ENCODE measurements at places on chromosomes 12 and 14.
A peak's percentile ranks its signal among the peaks of the same experiment; 100 is the strongest.

- no peak for DNase-seq
These were observed 337.7 kb downstream of the TMEM121 start for GRCh38 chr14:105864116-105864515.

DNA sequence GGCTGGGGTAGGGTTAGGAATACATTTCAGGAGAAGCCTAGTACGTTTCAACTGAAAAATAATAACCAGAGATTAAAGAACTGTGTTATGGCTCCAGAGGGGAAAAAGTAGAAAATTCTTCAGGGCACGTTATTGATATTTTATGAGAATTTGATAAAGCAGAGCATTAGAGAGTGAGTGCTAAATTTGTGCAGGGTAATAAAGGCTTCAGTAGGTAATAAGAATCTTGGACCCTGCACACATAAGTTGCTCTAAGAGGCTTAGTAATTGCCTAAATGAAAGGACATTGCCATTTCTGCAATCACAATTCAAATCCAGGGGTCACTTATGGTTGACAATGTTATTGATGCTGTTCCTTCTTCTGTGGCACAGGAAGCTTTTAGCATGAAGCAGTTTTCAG lies 439.4 kb upstream of the DCN start:
- no peak for DNase-seq

DNA sequence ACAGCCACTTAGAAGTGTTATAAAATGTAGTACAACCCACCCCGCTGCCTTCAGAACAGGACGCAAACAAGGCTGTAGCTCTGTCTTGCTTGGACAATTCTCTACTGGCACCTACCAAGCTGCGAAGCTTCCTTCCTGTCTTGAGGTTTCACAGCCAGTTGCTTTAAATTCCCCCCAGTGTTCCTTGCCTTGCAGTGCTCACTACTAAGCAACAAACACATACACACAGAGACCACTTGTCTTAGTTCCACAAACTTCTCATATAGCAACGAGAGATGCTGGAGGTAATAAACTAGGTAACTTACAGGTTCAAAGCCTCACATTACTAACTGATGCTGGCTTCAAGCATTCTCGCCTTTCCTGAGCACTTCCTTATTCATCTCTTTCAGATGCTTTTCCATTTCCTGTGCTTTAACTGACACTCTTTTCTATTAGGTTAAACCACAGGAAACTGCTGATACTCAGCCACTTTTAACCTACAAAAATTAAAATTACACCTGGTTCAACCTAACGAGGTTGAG lies 91.5 kb upstream of the PTGDR start:
- DNase-seq, result no peak

GRCh38 chr14:102728501-102728900 lies 48.7 kb upstream of the TRAF3 start:
- no peak for DNase-seq

DNA sequence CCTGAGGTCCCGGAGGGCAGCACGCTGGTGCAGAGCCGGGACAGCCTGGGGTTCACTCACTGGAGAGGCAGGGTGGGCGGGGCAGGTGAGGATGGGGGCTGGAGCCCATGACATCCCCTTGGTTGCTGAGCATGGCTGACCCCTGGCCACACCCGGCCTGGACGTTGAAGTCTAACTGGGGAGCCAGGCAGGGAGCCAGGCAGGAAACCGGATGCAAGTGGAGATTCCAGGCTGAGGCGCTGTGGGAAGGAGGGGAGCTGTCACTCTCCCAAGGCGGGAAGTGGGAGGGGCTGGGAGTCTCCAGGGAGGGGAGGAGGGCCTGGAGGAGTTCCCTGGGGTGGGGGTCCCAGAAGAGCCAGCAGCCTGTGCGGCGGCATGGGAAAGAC lies 7.7 kb upstream of the INF2 start:
- peak; percentile 78 for DNase-seq
